ENCODE measurements at places on chromosomes 7 and 10.

- DNase-seq = no peak
These were observed 177.6 kb downstream of the PTPN20 start for GRCh38 chr10:47088656-47089354.

GRCh38 chr7:13770305-13770704 is 219.2 kb downstream of the ETV1 start:
- DNase-seq = no peak

- DNase-seq = no peak
These were observed 488.5 kb downstream of the LRMDA start for GRCh38 chr10:75919913-75920312.

- no peak for DNase-seq
These were observed 17.9 kb downstream of the ZC3HAV1 start for GRCh38 chr7:139091677-139091996.

DNA sequence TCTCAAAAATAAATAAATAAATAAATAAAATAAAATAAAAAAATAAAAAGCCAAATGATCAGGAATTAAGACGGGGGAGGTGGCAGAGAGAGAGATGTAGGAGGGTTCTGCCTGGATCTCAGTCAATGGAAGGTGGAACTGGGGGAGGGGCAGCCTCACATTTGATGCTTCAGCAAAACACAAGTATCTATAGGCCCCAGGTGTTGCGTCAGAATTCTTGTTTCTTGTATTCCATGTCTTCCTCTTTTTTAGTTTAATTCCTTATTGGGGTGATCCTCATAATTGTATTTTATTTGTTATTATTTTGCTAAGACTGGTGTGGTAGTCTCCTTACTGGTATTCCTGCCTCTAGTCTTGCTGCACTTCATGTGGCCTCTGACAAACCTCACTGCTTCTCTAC is 41.4 kb upstream of the SMARCD3 start:
- DNase-seq = no peak

DNA sequence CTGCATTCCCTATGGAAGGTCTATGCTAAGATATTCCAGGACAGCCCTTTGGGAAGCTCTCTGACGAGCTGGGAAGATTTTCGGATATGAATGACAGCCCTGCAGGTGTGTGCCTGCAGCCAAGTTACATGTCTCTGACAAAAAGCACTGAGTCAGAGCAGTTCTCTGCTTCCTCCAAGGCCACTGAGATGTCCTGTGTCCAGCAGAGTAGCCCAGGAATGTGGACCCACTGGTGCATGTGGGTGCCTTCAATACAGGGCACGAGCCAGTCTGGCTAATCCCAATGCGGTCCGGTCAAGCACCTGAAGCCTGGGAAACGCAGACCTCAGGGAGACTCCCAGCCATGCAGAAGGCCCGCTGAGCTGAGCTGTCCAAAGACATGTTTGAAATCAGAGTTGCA is 565.7 kb downstream of the TCERG1L start:
- no peak for DNase-seq

DNA sequence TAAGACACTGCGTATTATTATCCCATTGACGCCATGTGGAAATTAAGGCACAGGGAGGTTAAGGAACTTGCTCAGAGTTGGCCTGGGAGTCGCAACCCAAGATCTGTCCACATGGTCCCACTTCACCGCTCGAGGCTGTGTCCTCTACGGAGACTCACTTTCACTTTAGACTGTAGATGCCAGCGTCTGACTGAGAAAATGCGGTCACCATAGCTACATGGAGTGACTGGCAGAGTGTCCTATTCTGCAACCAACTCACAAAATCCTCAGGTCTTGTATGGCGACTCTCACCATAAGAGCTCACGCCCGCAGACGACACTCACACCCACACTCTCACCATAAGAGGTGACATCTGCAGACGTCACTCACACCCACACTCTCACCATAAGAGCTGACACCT is 257.9 kb downstream of the PTPRN2 start:
- DNase-seq = no peak

Measured in eye (tissue), 1 donor.